ENCODE measurements at places on chromosomes 2 and 18. TPM values are rescaled to one million over a fixed set of nuclear protein-coding genes. Genes with fewer than 3 reads are reported as not detected.

ANKRD39 gene
- 10.9 TPM for total RNA-seq

- no peak for DNase-seq
- H3K27ac ChIP-seq: no peak overlapping the region
- no peaks in the 10 kb centered on the region for H3K4me1 ChIP-seq
- H3K36me3 ChIP-seq: no peaks in the 10 kb centered on the region
Measured at GRCh38 chr2:63364866-63365265, 223.4 kb downstream of the WDPCP start.

GRCh38 chr2:185215497-185215896 lies 523.1 kb upstream of the FSIP2 start:
- H3K4me1 ChIP-seq: no peaks in the 10 kb centered on the region
- no peaks in the 10 kb centered on the region for H3K27me3 ChIP-seq
- H3K27ac ChIP-seq: no peak overlapping the region
- no peak overlapping the region for H3K4me3 ChIP-seq
- H3K36me3 ChIP-seq: no peaks in the 10 kb centered on the region

MAPRE3 gene
- total RNA-seq: 7.9 TPM

BIN1 gene
- 33.1 TPM for total RNA-seq

GRCh38 chr18:58694720-58695468 lies 23.6 kb downstream of the MALT1 start:
- H3K4me3 ChIP-seq: no peak overlapping the region
- H3K36me3 ChIP-seq: peaks cover 25% of the 10 kb centered on the region
- no peak for DNase-seq
- no peak overlapping the region for H3K27ac ChIP-seq
- no peaks in the 10 kb centered on the region for H3K27me3 ChIP-seq
- H3K4me1 ChIP-seq: no peaks in the 10 kb centered on the region

STON1 gene
- total RNA-seq: 4.9 TPM

BMPR2 gene
- total RNA-seq: 31.3 TPM

DNA sequence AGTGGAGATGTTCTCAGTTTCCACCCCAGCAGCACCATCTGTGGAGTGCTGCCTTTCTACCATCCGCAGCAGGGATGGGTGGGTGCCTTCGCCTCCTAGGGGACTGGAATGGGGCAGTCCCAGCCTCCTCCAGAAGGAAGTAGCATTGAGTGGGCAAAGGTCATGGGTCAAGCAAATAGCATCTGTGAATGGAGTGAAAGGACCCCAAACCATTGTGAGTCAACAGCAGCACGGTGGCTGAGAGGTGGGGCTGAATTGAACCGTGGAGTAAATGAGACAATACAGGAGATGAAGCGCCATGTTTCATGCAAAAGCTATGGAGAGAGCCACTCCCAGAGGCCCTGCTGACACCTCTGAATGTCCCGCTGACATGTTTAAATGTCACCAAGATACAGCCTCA lies 9.7 kb downstream of the GPR55 start:
- H3K4me1 ChIP-seq: no peaks in the 10 kb centered on the region
- no peaks in the 10 kb centered on the region for H3K36me3 ChIP-seq
- peaks cover 38% of the 10 kb centered on the region for H3K27me3 ChIP-seq

DNA sequence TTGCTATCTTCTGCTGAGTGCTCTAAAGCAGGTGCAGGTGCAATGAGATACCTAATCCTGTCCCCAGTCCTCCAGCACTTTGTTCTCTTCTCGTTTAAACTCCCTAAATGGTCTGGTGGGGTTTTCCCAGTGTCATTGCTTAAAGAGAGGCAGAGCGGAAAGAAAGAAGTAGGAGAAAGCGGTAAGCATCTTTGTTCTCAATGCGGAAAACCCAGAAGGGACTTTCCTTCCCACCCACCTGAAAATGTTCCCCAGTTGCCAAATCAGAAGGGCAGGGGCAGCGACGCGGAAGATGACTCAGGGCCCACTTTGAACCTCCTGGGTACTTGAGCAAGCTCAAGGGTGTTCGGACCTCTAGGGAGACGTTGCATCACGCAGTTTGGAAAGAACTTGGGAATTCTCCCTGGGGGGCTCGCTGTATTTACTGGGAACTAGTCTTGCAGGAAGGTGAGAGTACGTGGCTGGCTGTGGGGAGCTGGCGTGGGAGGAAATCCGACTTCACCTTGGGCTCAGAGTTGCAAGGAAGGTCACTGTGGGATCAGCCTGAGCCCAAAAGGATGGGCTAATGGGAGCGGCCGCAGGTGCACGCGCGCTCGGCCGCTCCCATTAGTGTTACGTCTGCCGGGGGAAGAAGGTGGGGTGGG lies 589 bp upstream of the SGPP2 start:
- no peak overlapping the region for H3K27ac ChIP-seq
- H3K4me1 ChIP-seq: no peaks in the 10 kb centered on the region
- DNase-seq: no peak
- peaks cover 45% of the 10 kb centered on the region for H3K27me3 ChIP-seq
- no peak overlapping the region for H3K4me3 ChIP-seq

PPP1R1C gene
- not detected for total RNA-seq

- H3K27ac ChIP-seq: peak overlapping the region; percentile 43
- H3K27me3 ChIP-seq: no peaks in the 10 kb centered on the region
- peaks cover 15% of the 10 kb centered on the region for H3K4me1 ChIP-seq
- DNase-seq: peak; percentile 82
- H3K4me3 ChIP-seq: peak overlapping the region; percentile 66
Measured at GRCh38 chr2:40511661-40512213, 59.8 kb upstream of the SLC8A1 start.

GPAT2 gene
- total RNA-seq: 1.0 TPM

- DNase-seq: peak; percentile 68
- H3K4me3 ChIP-seq: no peak overlapping the region
- H3K27me3 ChIP-seq: no peaks in the 10 kb centered on the region
- H3K36me3 ChIP-seq: no peaks in the 10 kb centered on the region
- H3K27ac ChIP-seq: no peak overlapping the region
Measured at GRCh38 chr2:178306352-178307073, 112.2 kb downstream of the OSBPL6 start.

DNA sequence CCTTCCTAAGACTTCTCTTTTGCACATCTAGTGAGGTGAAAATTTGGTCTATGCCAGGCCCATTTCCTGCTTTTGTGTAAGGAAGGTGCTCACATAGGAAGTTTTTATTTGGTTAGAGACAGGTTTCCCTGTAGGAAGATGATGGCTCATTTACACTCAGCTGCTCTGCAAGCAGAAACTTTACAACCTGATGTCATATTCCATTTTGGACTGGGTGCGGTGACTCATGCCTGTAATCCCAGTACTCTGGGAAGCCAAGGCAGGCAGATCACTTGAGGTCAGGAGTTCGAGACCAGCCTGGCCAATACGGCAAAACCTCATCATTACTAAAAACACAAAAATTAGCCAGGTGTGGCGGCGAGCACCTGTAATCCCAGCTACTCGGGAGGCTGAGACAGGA lies 35.8 kb downstream of the CASP10 start:
- H3K27me3 ChIP-seq: no peaks in the 10 kb centered on the region
- DNase-seq: peak; percentile 48
- no peak overlapping the region for H3K4me3 ChIP-seq
- H3K27ac ChIP-seq: no peak overlapping the region
- H3K36me3 ChIP-seq: no peaks in the 10 kb centered on the region

- 0 out of 2 replicates have a peak, but pooled peaks cover 3% of the 10 kb centered on the region for H3K36me3 ChIP-seq
- H3K27ac ChIP-seq: no peak overlapping the region
- DNase-seq: peak; percentile 10
- H3K27me3 ChIP-seq: no peaks in the 10 kb centered on the region
Measured at GRCh38 chr2:39550701-39551285, 113.7 kb upstream of the MAP4K3 start.

DNA sequence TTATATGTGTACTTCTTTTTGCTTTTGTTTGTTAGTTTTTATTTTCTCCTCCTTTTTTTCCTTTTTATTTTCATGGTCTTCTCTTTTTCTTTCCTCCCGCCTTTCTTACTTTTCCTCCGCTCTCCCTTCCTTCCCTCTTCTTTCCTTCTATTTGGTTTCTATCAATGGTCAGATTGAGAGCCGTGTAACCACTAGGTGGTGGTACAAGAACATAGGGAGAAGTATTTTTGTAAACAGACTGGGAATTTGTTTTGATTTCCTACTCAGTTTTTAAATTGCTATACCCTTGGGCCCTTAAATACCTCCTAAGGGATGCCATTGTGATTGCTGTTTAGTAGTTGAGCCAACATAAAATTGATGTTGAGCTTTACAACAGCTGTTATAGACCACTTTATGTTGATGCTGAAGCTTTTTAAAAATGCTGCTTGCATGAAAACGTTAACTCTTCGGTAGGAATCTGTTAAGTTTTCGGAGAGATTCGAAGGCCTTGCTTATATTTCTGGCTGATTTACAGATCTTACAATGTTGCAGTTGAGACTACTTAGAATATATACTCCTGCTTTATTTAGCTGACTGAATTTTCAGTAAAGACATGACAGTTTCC lies 124.2 kb downstream of the UBE2E3 start:
- no peaks in the 10 kb centered on the region for H3K36me3 ChIP-seq
- H3K4me3 ChIP-seq: no peak overlapping the region
- no peak overlapping the region for H3K27ac ChIP-seq

- no peak overlapping the region for H3K27ac ChIP-seq
- no peaks in the 10 kb centered on the region for H3K36me3 ChIP-seq
- peaks cover 8% of the 10 kb centered on the region for H3K27me3 ChIP-seq
- no peak overlapping the region for H3K4me3 ChIP-seq
- no peaks in the 10 kb centered on the region for H3K4me1 ChIP-seq
Measured at GRCh38 chr2:725468-725867, 48.3 kb upstream of the TMEM18 start.

DNA sequence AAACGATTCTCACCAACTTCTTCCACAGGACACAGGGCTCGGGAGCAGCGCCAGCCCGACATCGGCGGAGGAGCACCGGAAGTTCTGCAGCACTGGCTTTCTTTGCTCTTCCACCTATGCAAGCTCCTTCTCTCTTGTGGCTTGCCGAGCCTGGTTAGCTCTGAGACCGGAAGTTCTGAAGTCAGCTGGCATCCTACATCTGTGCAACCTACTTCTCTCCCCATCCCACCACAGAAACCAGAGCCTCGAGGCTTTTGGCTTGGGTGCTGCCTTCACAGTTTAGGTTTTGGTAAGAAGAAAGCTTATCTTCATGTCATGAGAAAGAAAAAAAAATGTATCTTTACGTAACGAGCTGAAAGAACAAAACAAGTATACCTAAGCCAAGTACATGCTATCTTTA lies 111.7 kb downstream of the ANKRD44 start:
- no peak overlapping the region for H3K4me3 ChIP-seq
- no peak overlapping the region for H3K27ac ChIP-seq
- H3K4me1 ChIP-seq: no peaks in the 10 kb centered on the region
- H3K36me3 ChIP-seq: no peaks in the 10 kb centered on the region
- no peaks in the 10 kb centered on the region for H3K27me3 ChIP-seq
- DNase-seq: no peak

DNA sequence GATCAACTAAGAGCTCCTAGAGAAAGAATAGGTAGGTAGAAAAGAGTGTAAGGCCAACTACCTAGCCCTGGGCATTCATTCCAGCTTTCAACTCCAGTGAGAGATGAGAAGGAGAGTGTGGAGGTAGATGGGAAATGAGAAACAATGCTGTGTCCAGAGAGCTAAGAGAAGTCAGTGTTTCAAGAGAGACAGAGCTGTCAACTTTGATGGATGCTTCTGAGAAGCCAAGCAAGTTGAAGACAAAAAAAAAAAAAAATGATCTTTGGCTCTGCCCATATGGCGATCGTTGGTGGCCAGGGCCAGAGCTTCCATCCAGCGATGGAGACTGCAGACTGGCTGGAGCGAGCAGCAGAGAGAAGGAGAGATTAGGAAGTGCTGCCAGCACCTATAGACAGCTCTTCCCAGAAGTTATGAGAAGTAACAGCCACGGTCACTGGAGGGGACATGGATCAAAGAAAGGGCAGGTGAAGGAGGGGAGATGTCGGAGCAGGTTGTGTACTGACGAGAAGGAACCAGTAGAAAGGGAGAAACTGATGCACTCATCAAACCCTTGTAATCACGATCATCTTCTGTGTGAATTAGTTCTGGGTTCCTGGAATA lies 112.4 kb upstream of the PPP1CB start:
- H3K36me3 ChIP-seq: no peaks in the 10 kb centered on the region
- H3K27me3 ChIP-seq: no peaks in the 10 kb centered on the region
- H3K27ac ChIP-seq: no peak overlapping the region

- no peaks in the 10 kb centered on the region for H3K27me3 ChIP-seq
- H3K4me3 ChIP-seq: no peak overlapping the region
Measured at GRCh38 chr2:134943540-134943939, 24.9 kb downstream of the CCNT2 start.

ANKRD30B gene
- total RNA-seq: not detected

AKAIN1 gene
- not detected for total RNA-seq

TRIM43 gene
- total RNA-seq: not detected

DNA sequence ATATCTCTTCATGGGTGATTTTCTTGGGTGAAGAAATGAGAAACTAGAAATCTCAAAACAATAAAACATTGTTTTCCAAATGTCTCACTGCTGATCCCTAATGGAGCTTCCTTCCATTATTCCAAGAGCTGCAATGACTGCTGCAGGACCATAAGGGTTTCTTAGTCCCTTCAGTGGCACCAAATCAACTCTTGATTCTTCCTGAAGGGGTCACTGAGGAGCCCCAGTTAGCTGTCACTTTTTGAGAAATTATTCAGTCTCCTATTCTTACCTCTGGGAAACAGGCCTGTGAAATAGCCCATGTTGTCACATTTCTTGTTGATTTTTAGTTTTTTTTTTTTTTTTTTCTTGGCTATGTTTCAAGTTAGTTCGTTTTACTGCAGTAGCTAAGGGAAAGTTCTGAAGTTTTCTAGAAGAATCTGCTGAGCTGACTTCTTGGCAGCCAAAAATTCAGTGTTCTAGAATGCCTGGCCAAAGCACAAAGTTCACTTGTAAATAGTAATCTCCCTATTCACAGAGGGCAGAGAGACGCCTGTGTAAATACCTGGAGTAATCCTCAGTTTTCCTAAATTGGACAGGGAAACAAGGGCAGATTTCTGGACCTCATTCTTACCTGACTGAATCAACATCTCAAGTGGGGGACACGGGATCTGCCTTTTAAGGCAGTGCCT lies 480.0 kb downstream of the RIT2 start:
- H3K4me1 ChIP-seq: no peaks in the 10 kb centered on the region
- no peak for DNase-seq
- no peak overlapping the region for H3K4me3 ChIP-seq
- H3K36me3 ChIP-seq: no peaks in the 10 kb centered on the region
- H3K27ac ChIP-seq: no peak overlapping the region
- no peaks in the 10 kb centered on the region for H3K27me3 ChIP-seq

- peaks cover 36% of the 10 kb centered on the region for H3K4me1 ChIP-seq
- H3K36me3 ChIP-seq: no peaks in the 10 kb centered on the region
- DNase-seq: no peak
- H3K4me3 ChIP-seq: no peak overlapping the region
- H3K27ac ChIP-seq: no peak overlapping the region
Measured at GRCh38 chr2:226445216-226445861, 354.3 kb downstream of the IRS1 start.

ANKRD36C gene
- 22.5 TPM for total RNA-seq

DNA sequence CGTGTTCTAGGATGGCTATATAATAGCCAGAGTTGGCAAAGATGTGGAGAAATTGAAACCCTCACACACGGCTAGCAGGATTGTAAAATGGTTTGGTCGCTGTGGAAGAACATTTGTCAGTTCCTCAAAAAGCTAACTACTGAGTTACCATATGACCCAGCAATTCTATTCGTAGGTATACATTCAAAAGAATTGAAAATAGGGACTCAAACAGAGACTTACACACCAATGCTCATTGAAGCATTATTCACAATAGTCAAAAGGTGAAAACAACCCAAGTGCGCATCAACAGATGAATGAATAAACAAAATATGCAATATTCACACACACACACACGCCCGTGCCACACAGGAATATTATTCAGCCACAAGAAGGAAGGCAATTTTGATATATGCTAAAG lies 98.7 kb downstream of the PLA2R1 start:
- peaks cover 17% of the 10 kb centered on the region for H3K4me1 ChIP-seq
- no peak overlapping the region for H3K27ac ChIP-seq
- H3K36me3 ChIP-seq: no peaks in the 10 kb centered on the region
- H3K4me3 ChIP-seq: no peak overlapping the region

GRCh38 chr2:163264341-163264740 lies 425.8 kb upstream of the KCNH7 start:
- DNase-seq: peak; percentile 76
- H3K27me3 ChIP-seq: no peaks in the 10 kb centered on the region

HOXD9 gene
- total RNA-seq: 7.0 TPM

Measured in GM23248 (cell line).